ENCODE measurements at places on chromosomes 16 and 17.

- no peak for DNase-seq
These were observed 75.2 kb downstream of the CDRT15 start for GRCh38 chr17:14161419-14161818.

- no peak for DNase-seq
These were observed 17.4 kb upstream of the COL1A1 start for GRCh38 chr17:50218771-50219315.

DNA sequence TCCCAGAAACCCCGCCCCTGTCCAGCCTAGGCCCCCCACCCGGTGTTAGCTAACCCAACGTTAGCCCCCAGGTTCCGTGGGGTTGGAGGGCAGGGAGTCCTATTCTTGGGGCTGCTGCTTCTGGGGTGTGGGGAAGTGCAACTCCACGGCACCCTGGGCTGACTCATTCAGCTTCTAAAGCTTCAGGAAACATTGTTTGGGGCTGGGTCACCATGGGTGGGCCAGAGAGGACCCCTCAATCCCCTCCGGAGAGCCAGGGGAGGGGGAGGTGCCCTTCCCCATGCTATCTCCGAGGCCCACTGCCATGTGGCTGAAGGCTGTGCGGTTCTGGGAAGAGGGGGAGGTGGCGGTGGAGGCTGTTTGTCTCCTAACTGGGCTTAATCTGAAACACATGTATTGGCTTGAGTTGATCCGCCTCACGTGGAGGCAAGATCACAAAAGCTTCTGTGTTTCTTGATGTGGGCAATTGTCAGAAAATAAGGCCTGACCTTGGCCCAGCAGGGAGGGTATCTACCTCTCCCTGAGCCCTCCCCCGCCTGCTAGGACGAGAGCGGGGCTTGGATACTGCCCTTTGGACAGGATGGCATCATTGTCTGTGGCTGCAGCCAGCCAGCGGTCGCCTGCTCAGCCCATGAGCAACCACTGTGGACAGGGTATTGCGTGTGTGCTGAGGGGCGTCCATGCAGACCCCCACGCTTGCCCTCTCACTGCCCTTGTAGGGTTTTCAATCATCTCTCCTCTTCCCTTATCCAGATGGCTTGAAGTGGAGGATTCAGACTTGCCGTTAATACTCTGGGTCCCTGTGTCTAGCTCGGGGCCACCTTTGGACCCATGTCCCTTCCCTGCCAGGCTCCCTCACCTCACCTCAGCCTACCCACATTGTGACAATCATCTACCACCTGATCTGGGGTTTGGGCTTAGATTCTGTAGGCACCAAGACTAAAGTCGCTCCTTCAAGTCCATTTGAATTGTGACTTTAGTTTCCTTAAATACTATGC, 1.3 kb downstream of the SERPINF1 start:
- no peak for DNase-seq

DNA sequence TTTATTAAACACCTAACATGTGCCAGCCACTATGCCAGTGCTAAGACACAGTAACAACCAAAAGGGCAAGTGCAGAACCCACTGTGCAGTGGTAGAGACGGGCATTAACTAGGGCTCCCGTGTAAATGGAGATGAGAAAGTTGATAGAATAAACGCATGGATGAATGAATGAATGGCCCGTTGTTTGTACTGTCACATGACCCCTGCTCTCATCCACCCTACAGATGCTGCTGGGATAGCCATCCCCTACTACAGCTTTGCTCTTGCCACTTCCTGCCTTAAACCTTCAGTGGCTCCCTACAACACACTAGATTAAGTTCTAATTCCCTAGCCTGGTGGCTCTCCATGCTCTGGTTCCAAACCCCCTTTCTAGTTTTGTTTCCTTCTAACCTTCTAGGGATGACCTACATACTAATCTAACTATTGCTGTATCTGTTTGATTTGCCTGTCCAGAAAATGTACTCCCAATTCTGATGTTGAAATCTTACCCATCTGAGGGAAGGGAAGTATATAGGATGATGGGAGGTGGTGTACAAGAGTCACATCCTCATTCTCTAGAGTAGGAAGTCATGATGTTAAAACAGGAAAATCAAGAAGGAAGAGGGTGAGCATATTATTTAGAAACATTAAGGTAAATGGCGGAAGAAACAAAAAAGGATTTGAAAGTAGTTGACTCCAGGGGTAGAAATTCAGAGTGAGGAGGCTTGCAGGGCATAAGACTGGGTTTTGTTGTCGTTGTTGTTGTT, 11.4 kb upstream of the TNRC6C start:
- no peak for DNase-seq

DNA sequence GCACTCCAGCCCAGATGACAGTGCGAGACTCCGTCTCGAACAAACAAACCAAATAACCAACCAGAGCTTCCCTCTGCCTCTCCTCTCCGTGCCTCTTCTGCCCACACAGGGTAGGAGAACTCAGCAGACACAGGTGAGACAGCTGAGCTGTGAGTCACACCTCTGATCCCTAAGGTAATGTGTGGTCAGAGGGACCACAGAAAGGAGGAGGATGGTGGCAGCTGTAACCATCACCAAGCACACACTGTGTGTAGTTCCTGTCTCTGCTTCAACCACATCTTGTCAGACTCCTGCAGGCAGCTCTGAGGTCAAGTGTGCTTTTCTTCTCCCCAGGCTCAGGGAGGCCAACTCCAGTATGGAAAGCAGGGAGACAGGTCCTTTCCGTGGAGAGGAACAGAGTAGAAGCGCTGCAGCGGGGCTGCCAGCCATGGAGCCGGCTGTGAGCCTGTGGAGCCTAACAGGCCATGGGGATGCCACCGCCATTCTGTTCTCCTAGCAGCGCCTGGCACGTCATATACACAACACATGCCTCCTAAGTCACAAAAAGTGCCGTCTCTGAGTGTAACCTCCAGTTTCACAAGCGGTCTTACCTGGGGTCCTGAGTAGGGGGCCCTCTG, 7.1 kb downstream of the NUDT16L1 start:
- peak; percentile 31 for DNase-seq

DNA sequence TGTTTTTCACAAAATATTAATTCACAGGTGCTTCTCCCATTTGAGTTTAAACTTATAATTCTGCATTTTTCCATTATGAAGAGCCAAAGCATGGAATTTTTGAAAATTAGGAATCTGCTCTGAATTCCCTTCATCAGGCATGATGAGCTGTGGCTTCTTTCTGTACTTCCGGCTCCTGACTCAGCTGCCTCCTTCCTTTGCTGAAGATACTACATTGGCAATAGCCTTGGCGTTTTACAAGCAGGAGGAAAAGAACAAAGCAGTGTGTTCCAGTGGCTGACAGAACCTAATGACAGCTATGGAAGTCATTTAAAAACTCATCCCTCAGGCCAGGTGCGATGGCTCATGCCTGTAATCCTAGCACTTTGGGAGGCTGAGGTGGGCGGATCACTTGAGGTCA, 18.4 kb upstream of the USP36 start:
- no peak for DNase-seq

DNA sequence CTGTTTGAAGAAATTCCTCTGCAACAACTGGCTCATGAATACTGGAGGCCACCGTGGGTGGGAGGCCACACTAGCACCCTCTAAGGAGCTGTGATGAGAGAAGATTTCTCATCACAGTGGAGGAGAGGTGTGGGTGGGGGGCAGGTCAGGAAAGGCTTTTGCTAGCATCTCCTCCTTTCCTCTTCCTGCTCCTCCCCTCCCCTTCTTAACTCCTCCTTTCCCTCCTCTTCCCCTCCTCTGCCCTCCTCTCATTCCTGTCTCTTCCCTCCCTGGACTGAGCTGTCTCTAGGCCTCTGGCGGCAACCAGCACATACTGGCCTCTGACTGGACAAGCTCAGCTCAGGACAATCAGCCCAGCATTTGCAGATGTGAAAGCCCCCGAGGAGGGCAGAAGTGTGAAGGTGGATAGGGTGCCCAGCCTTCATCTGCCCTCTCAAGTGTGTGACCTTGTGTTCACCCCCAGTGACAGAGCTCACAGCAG, 19.0 kb upstream of the LHX1 start:
- no peak for DNase-seq

DNA sequence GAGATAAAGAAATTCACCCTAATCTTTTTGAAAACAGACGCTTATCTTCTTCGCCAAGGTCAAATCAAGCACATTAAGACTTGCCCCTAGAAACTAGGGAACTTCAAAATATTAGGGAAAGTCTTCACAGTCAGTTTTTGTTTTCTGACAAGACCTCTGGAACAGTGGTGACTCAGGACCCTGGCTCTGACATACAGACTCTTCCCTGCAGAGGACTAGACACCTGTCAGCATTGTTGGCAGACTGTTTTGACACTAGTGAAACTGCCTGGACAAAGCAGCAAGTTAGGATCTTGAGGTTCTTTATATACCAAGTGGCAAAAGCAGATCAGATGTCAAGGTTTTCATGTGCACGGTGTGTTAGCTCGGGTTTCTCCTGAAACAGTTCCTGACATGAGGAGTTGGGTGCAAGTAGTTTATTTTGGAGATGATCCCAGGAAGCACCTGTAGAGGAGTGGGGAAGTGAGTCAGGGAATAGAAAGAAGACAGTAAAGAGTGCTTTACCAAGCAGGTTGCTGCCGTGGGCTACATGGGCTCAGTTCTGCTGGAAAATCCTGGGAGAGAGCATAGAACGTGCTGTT, 182.0 kb upstream of the IRX5 start:
- DNase-seq, result no peak

GRCh38 chr17:32497431-32498205, 10.8 kb downstream of the CDK5R1 start:
- no peak for DNase-seq

DNA sequence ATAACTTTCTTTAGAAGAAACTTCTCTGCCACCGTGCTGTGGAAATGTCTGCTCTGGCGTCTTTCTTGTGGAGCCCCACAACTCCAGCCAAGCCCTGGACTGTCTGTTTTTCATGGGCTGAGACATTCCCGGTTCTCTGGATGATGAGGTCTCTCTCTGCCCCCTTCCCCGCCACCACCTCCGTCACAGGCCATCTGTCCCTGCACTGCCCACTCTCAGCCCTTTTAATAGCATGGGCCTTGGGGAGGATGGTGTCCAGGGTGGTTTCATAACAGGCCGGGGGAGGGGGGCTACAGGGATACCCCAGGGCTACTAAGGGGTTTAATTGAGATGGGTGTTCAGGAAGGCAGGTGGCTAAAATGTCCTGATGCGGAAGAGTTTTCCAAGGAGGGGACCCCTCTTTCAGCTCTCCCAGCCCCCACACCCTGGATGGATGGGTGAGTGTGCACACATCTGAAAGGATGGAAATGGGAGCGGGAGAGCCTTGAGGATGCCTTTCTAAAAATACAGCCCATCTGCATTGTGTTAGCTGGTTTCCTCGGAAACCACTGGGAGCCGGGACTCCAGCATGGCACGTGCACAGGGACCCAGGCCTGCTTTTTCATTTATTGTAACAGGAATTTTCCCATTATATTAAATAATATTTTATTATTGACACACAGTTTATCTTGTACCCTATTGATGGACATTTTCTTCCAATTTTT, 14.6 kb upstream of the NDRG4 start:
- no peak for DNase-seq

DNA sequence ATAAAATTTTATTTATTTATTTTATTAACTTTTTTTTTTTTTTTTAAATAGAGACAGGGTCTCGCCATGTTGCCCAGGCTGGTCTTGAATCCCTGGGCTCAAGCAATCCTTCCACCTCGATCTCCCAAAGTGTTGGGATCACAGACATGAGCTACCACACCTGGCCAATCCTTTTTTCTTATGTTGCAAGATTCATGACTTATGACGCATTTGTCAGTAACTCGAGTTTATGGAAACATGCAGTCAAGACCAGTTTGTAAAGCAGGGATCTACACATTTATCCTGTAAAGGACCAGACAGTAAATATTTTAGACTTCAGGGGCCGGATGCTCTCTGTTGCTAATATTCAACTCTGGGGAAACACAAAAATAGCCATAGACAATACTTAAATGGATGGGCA, 9.4 kb upstream of the MAP2K6 start:
- no peak for DNase-seq

DNA sequence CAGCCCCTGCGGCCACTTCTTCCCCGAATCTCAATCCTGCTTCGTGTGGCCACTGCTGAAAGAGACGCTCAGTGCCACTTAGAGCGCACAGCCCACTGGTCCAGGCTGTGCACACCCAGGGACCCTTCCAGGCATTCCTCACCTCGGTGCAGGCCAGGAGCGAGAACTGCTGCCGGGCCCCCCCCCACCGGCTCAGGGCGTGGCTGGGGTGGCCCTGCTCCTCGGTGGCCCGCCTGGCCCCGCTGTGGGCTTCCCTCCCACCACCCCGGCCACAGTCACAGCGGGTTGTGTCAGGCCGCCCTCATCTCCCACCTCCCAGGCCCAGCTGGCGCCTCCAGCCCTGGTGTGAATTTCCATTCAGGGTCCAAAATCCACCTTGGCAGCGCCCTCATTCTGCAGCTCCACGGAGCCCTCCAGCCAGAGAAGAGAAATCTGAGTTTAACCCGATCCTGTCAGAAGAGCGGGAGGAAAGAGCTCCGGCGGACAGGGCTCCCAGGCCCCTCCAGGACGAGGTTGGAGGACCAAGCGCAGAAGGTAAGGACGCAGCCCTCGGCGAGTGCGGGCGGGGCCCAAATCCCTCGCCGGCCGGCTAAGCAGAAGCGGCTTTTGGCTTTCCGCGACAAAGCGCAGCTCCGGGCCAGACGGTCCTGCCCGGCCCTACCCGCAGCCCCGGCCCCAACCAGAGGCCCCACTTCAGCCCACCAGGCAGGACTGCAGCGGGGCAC, 12.0 kb downstream of the TBC1D16 start:
- no peak for DNase-seq

- no peak for DNase-seq
These were observed 10.2 kb upstream of the SEC14L5 start for GRCh38 chr16:4947722-4948503.

DNA sequence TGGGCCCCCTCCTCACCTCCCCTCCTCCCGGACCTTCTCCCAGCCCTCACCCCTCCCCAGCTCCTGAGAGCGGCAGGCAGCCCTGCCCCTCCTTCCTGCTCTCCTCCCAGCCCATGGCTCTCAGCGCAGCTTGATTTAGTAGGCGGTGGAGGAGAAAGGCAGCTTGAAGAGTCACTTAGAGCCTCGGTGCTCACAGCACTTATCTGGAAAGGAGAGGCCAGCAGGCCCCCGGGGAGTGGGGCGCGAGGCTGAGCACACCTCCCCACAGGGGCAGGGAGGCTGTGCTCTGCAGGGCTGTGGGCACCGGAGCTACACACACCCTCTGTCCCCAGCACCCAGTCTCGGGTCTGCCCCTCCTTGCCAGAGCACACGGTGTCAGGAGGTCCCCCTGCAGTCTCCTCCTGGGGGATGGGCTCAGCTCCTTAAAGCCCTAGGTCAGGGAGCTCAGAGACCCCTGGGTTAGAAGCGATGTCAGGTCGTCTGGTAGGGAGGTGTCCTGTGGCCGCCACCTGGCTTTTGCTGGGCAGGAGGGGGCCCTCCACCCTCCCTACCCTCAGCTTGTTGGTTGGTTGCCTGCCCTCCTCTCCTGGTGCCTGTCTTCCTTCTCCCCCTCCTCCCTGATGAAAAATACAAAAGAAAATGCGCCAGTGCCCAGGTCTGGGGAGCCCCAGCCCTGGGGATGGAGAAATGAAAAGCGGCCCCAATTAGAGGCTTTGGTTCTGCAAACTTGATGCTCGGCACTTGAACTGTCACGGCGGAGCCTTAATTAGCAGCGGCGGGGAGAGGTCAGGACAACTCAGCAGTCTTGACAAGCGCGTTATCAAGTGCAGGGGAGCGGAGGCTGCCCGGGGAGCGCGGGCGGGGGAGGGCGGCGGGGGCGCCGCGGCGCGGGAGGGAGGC, 151.1 kb upstream of the GSE1 start:
- DNase-seq, result no peak
